ENCODE measurements at places on chromosomes 3 and 15.

GRCh38 chr3:110774496-110775265, 296.9 kb upstream of the NECTIN3 start:
- DNase-seq: no peak

- no peak for DNase-seq
These were observed 315.9 kb upstream of the TBL1XR1 start for GRCh38 chr3:177512945-177513814.

GRCh38 chr3:14141602-14142341, 16.9 kb downstream of the TMEM43 start:
- no peak for DNase-seq

DNA sequence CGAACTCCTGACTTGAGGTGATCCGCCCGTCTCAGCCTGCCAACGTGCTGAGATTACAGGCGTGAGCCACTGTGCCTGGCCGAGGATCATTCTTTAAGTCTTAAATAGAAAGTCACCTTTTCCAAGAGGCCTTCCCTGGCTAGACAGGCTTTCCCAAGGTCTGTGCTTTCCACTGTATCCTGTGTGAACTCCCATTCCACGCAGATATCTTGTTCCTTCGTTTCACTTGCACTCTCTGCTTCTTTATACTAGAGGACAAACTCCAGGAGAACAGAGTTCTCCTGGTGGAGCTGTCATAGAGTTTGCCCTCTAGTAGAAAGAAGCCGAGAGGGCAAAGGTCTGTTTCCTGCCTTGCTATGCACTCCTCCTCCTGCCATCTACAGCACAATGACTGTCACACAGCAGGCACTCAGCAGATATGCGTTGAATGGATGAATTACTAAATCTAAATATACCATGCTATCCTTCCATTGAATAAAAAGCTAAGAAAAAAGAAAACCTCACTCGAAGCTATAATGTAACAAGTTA, 211.2 kb downstream of the FOXP1 start:
- no peak for DNase-seq

GRCh38 chr3:176974279-176974678, 223.0 kb downstream of the TBL1XR1 start:
- DNase-seq: no peak

DNA sequence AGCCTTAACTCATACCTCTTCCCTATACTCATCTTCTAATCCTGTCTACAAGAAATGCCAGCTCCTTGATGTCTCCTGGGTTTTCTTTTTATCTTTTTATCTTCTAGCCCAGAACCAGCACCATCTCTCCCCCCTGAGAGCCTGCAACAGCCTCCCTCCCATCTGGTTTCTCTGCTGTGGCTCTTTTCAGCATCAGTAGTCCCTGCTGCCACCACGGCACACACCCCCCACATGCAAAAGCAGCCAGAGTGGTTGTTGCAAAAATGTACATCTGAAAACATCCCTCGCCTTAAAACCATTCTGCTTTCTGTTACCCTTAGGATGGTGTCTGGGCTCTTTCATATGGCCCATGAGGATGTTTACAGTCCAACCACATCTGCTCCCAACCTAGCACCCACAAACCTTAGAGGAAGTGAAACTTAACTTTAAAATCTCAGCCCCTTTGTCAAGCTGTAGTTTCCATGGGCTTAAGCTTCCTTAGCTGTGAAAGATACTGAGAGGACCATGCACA, 775 bp downstream of the TTC21A start:
- DNase-seq: peak; percentile 21

GRCh38 chr3:129952556-129953355, 21.8 kb upstream of the TRH start:
- no peak for DNase-seq

GRCh38 chr15:41437448-41437847, 20.6 kb downstream of the RTF1 start:
- no peak for DNase-seq

- DNase-seq: no peak
These were observed 53.0 kb upstream of the DAZL start for GRCh38 chr3:16658004-16658924.

DNA sequence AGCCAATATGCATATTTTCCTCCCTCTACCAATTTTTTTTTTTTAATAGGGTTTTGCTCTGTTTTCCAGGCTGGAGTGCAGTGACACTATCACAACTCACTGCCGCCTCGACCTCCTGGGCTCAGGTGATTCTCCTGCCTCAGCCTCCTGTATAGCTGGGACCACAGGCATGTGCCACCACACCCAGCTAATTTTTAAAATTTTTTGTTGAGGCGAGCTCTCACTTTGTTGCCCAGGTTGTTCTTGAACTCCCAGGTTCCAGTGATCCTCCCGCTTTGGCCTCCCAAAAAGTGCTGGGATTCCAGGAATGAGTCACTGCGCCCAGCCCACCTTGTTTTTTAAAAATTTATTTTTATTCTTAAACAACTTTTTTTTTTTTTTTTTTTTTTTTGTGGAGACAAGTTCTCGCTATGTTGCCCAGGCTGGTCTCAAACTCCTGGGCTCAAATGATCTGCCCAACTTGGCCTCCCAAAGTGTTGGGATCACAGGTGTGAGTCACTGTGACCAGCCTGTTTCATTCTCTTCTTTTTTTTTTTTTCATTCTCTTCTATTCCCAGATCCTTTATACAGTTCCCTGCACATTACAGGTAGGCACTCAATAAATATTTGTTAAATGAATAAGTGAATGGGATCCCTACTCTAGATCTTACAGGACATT, 40.5 kb upstream of the PIK3CB start:
- DNase-seq: no peak

- no peak for DNase-seq
These were observed 59.8 kb downstream of the SFMBT1 start for GRCh38 chr3:52986049-52986448.
